Activated T-cell treated with anti-CD3 and anti-CD28 coated beads, Interleukin-2, amount 50 U/mL, for 72 hours (primary cell): ENCODE measurements at places on chromosomes 1 and 21. TPM values are rescaled to one million over a fixed set of nuclear protein-coding genes. Genes with fewer than 3 reads are reported as not detected.
A peak's percentile ranks its signal among the peaks of the same experiment; 100 is the strongest.

- H3K36me3 ChIP-seq = peaks cover 2% of the 10 kb centered on the region
- peaks cover 81% of the 10 kb centered on the region for H3K4me1 ChIP-seq
- no peak overlapping the region for H3K27ac ChIP-seq
- no peak for DNase-seq
- no peaks in the 10 kb centered on the region for H3K27me3 ChIP-seq
- H3K4me3 ChIP-seq = no peak overlapping the region
These were observed 83.7 kb upstream of the LRRC8D start for GRCh38 chr1:89736937-89737733.

DNA sequence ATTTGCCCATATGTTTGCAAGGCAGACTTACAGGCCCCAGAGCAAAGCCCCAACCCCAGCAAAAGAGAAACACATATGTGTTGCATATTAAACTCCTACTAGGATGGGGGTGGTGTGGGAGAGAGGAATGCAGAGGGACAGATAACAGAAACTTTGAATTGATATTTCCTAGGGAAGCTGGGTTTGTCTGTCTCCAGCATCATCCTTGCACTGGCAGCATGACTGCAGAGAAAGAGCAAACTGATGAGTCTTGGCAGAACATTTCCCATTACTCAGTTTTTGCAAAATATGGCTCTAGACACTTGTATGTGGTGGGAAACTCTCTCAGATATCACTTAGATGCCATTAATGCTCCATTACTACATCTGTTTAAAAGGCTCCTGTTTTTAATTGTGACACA, 43.8 kb upstream of the MARK1 start:
- H3K36me3 ChIP-seq = no peaks in the 10 kb centered on the region
- H3K27me3 ChIP-seq = peaks cover 20% of the 10 kb centered on the region
- no peak for DNase-seq
- H3K27ac ChIP-seq = no peak overlapping the region
- H3K4me3 ChIP-seq = no peak overlapping the region
- no peaks in the 10 kb centered on the region for H3K4me1 ChIP-seq

The NR5A2 gene
- total RNA-seq = 0.16 TPM

The ADAM30 gene
- not detected for total RNA-seq

- H3K27ac ChIP-seq = no peak overlapping the region
- no peak overlapping the region for H3K4me3 ChIP-seq
- no peaks in the 10 kb centered on the region for H3K36me3 ChIP-seq
- no peaks in the 10 kb centered on the region for H3K4me1 ChIP-seq
- H3K27me3 ChIP-seq = no peaks in the 10 kb centered on the region
- DNase-seq = no peak
These were observed 84.3 kb downstream of the KCNK2 start for GRCh38 chr1:215166886-215167285.

- no peaks in the 10 kb centered on the region for H3K36me3 ChIP-seq
- H3K4me3 ChIP-seq = no peak overlapping the region
- DNase-seq = no peak
- H3K4me1 ChIP-seq = no peaks in the 10 kb centered on the region
- no peaks in the 10 kb centered on the region for H3K27me3 ChIP-seq
- H3K27ac ChIP-seq = no peak overlapping the region
These were observed 18.1 kb upstream of the WASF2 start for GRCh38 chr1:27507960-27508665.

GRCh38 chr21:26195708-26196107, 25.1 kb upstream of the APP start:
- no peak overlapping the region for H3K27ac ChIP-seq
- H3K27me3 ChIP-seq = no peaks in the 10 kb centered on the region
- DNase-seq = no peak
- H3K36me3 ChIP-seq = no peaks in the 10 kb centered on the region

- H3K4me1 ChIP-seq = peaks cover 19% of the 10 kb centered on the region
- no peak overlapping the region for H3K4me3 ChIP-seq
- no peaks in the 10 kb centered on the region for H3K36me3 ChIP-seq
- no peak overlapping the region for H3K27ac ChIP-seq
These were observed 23.1 kb downstream of the RHEX start for GRCh38 chr1:206075786-206076755.

DNA sequence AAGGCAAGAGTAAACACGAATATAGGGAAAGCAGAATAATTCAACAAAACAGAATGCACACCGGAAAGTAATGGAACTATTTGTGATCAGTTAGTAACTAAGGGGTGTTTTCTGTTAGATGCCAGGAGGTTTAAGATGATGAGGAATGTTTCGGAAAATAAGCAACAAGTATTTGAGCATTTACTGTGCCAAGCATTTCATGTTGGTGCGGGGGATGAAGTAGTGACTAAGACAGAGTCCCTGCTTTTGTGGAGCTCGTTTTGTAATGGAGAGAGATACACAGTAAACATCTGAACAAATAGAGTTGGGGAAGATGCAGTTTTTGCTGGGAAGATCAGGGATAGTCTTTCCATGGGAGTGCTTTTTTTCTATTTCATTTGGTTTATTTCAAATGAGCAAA, 78.7 kb downstream of the DYRK1A start:
- peaks cover 83% of the 10 kb centered on the region for H3K4me1 ChIP-seq
- no peaks in the 10 kb centered on the region for H3K27me3 ChIP-seq
- H3K36me3 ChIP-seq = no peaks in the 10 kb centered on the region
- no peak for DNase-seq
- no peak overlapping the region for H3K27ac ChIP-seq

- H3K27me3 ChIP-seq = no peaks in the 10 kb centered on the region
- H3K27ac ChIP-seq = no peak within 1 kb of the TSS
- H3K4me3 ChIP-seq = peak within 1 kb of the TSS; percentile 77
- peaks cover 39% of the 10 kb centered on the region for H3K4me1 ChIP-seq
- H3K36me3 ChIP-seq = no peaks in the 10 kb centered on the region
These were observed at the start of gene RIMS3 for GRCh38 chr1:40665335-40666171. Gene RIMS3 (minus strand): TSS chr1:40665682. CDS start chr1:40641925, 23,757 bp downstream.

The AQP10 gene
- total RNA-seq = not detected

The PDIK1L gene
- 22.5 TPM for total RNA-seq

The GLMP gene
- total RNA-seq = 19.0 TPM

GRCh38 chr1:203342192-203342940, 8.6 kb downstream of the FMOD start:
- H3K36me3 ChIP-seq = no peaks in the 10 kb centered on the region
- peaks cover 21% of the 10 kb centered on the region for H3K27me3 ChIP-seq
- peaks cover 15% of the 10 kb centered on the region for H3K4me1 ChIP-seq
- no peak overlapping the region for H3K27ac ChIP-seq
- DNase-seq = peak; percentile 35

DNA sequence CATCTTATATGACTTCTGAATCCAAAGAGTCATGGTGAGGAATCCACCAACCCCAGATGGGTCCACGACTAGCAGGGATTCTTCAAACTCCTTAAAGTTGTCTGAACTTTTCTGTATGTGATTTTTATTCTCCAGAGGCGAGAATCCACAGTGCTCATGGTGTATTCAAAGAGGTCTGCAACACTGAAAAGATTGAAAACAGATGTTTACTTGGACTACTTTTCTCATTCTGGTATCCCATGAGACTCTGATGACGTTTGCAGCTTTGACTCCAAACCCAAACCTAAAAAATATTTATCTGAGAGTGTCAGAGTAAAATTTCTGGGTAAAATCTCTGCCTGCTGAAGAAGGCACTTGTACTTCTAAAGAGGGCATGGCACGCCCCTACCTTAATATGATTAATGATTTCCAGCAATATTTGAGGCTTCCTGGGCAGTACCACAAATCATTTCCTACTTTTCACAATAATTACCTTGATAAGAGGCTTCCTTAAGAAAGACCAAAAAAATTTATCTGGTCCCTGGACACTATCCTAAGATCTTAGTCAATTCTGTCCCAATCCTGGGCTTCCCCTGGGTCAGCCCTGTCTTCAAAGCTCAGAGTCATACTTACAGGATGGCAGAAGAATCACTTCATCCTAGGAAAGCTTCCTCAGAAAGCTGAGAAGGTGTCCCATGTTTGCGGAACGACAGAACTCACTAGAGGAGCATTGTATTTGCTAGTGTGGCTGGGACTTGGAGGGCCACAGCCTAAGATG, 76.5 kb upstream of the MAP10 start:
- no peaks in the 10 kb centered on the region for H3K36me3 ChIP-seq
- H3K27me3 ChIP-seq = peaks cover 15% of the 10 kb centered on the region
- peaks cover 11% of the 10 kb centered on the region for H3K4me1 ChIP-seq
- no peak for DNase-seq
- no peak overlapping the region for H3K4me3 ChIP-seq
- H3K27ac ChIP-seq = no peak overlapping the region

- no peak overlapping the region for H3K27ac ChIP-seq
- H3K27me3 ChIP-seq = peaks cover 39% of the 10 kb centered on the region
- H3K4me3 ChIP-seq = no peak overlapping the region
- no peaks in the 10 kb centered on the region for H3K36me3 ChIP-seq
- DNase-seq = no peak
These were observed 27.6 kb upstream of the FHAD1 start for GRCh38 chr1:15219280-15220023.

The SGIP1 gene
- total RNA-seq = 0.31 TPM

- DNase-seq = no peak
- no peaks in the 10 kb centered on the region for H3K4me1 ChIP-seq
- no peaks in the 10 kb centered on the region for H3K36me3 ChIP-seq
- H3K4me3 ChIP-seq = no peak overlapping the region
- no peaks in the 10 kb centered on the region for H3K27me3 ChIP-seq
These were observed 9.9 kb downstream of the SEC16B start for GRCh38 chr1:177959811-177960515.

DNA sequence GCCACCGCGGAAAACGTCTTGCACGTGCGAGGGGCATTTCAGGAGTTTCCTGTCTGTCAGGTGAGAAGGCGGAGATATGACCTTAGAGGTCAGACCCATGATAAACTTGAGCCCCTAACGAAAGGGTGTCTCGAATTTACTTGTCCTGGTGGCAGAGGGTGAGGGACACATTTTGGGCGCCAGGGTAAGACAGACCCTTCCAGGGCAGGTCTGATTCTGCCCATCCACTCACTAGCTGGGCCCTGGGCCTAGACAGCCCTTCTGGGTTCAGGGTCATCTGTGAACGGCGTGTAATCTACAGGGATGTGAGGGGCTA, 395 bp upstream of the CSRP1 start:
- DNase-seq = no peak
- H3K36me3 ChIP-seq = no peaks in the 10 kb centered on the region
- peak overlapping the region; percentile 96 for H3K4me3 ChIP-seq
- no peaks in the 10 kb centered on the region for H3K27me3 ChIP-seq
- H3K27ac ChIP-seq = peak overlapping the region; percentile 71
- H3K4me1 ChIP-seq = peaks cover 33% of the 10 kb centered on the region

DNA sequence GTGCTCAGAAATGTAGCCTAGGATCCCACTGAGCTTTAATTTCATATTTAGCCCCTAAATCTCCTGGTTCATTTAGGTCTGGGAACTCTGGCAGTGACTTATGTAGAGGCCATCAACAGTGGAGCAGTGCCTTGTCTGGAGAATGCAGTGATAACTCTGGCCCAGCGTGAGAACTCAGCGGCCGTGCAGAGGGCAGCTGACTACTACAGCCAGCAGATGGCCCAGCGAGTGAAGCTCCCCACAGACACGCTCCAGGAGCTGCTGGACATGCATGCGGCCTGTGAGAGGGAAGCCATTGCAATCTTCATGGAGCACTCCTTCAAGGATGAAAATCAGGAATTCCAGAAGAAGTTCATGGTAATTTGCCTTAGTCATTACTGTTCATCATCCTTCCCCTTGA, 17.8 kb downstream of the GBP6 start:
- peaks cover 11% of the 10 kb centered on the region for H3K27me3 ChIP-seq
- peaks cover 14% of the 10 kb centered on the region for H3K4me1 ChIP-seq
- peaks cover 3% of the 10 kb centered on the region for H3K36me3 ChIP-seq
- no peak overlapping the region for H3K27ac ChIP-seq

The TRIM67 gene
- not detected for total RNA-seq

GRCh38 chr21:17730782-17731181, 88.4 kb downstream of the C21orf91 start:
- H3K36me3 ChIP-seq = no peaks in the 10 kb centered on the region
- no peak overlapping the region for H3K4me3 ChIP-seq
- H3K27ac ChIP-seq = no peak overlapping the region
- no peak for DNase-seq

DNA sequence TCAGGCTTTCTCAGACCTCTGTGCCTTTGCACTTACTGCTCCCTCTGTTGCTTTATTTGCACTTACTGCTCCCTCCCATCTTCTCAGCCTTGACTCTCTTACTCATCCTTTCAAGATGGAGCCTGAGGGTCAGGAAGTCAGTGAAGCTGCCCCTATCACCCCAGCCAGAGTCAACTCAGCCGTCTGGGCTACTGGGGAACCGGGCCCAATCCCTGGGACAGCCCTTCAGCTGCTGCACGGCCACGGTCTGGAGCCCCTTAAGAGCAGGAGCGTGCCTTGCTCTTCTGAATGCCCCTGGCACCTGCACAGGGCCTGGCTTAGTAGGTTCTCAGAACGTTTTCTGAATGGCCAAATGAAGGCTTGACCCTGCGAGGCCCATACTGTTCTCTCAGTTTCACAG, 244.4 kb downstream of the FOXD2 start:
- no peaks in the 10 kb centered on the region for H3K4me1 ChIP-seq
- H3K4me3 ChIP-seq = no peak overlapping the region
- H3K27ac ChIP-seq = no peak overlapping the region
- peaks cover 12% of the 10 kb centered on the region for H3K27me3 ChIP-seq

DNA sequence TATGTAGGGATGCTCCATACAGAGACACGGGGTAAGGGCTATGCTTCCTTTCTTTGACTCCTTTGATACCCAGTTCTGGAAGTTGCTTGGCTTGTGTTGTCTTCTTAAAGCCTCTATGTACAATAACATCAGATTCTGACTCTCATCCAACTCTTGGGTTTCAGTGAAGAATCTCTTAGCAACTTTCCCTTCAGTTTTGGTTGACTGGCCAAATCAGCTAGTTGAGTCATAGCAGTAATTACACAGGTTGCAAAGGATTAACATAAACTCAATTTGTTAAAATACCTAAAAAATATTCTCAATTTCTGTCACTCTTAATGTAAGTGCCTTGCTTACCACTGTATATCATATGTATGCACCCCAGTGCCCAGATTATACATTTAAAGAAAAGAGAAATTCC, 9.2 kb downstream of the CD1E start:
- no peak overlapping the region for H3K27ac ChIP-seq
- DNase-seq = no peak
- no peak overlapping the region for H3K4me3 ChIP-seq

DNA sequence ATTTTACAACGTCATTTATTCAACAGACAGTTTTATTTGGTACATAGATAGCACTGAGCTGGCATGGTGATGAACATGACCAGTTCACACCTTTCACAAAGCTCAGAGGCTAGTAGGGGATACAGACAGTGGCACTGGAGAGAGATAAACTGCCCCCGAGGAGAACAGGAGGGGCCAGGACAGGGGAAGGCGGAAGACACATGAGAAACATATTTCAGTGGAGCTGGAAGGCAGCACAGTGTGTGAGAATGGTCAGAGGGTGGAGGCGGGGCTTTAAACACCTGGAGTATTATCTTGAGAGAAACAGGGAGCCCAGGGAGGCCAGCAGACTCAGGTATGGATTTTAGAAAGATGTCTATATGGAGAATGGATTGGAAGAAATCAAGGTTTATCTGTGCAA, 49.5 kb downstream of the CHML start:
- DNase-seq = no peak
- H3K27ac ChIP-seq = peak overlapping the region; percentile 16
- no peak overlapping the region for H3K4me3 ChIP-seq
- no peaks in the 10 kb centered on the region for H3K27me3 ChIP-seq
- peaks cover 6% of the 10 kb centered on the region for H3K36me3 ChIP-seq
